CD4-positive, alpha-beta T cell treated with Interleukin-1 beta for 1 hour (primary cell): ENCODE measurements at places on chromosomes 13 and 19.

- DNase-seq, result no peak
Observed at GRCh38 chr13:93293710-93294109, 67.1 kb downstream of the GPC6 start.

DNA sequence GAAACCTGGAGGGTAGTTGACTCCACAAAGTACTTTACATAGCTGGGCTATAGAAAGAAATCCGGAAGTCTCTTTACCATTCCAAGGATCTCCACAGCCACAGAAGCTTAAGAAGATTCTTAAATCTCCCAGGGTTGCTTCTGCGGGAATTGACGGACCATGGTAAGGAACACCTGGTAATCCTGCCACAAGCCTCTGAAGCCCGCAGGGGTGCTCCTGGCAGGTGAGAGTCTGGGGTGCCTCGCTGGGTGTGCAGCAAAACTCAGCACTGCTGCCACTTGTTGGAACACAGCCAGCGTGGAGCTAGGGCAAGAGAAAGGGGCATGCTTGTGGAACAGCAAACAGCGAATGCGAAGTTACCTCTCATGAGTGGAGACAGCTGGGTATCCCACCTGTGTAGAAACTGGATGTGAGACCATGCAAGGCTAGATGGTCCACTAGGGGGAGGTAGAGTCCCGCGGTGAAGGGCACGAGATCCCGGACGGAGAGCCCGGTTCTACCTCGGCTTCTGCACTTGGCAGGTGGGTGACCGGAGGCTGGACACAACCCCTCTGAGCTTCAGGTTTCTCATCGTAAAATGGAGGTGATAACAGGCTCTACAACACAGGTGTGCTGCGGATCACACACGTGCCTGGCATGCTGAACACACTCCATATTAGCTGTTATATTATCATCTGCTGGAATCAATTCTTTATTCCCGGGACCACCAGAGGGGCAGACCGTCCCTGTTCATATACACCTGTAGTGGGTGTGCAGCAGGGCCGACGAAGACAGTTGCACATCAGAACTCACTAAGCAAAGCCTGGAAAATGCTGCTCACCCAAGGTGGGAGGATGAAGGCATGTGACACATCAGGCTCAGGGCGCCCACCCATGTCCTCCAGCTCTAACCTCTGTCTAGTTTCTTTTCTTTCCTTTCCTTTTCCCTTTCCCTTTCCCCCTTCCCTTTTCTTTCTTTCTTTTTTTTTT, 24.1 kb upstream of the UBAC2 start:
- peak; percentile 77 for DNase-seq

DNA sequence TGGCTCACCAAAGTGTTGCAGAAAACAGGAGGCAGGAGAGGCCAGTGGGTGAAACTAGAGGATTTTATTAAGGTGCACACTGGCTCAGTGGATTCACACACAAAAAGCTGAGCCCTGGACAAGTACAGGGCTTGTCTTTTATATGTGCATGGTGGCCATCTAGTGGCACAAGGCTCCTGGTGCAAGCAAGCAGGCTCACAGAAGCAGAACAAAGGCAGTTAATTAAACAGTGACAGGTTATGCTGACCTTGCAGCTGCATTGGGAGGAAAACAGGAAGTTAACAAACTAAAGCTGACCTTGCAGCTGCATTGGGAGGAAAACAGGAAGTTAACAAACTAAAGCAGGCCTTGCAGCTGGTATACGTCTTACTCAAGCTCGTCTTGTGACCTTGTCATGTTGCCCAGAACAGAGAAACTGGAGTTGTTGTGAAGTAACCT, 65.3 kb upstream of the ZNF681 start:
- DNase-seq, result peak; percentile 6

- no peak for DNase-seq
Observed at GRCh38 chr13:39481491-39481890, 121.5 kb downstream of the LHFPL6 start.

DNA sequence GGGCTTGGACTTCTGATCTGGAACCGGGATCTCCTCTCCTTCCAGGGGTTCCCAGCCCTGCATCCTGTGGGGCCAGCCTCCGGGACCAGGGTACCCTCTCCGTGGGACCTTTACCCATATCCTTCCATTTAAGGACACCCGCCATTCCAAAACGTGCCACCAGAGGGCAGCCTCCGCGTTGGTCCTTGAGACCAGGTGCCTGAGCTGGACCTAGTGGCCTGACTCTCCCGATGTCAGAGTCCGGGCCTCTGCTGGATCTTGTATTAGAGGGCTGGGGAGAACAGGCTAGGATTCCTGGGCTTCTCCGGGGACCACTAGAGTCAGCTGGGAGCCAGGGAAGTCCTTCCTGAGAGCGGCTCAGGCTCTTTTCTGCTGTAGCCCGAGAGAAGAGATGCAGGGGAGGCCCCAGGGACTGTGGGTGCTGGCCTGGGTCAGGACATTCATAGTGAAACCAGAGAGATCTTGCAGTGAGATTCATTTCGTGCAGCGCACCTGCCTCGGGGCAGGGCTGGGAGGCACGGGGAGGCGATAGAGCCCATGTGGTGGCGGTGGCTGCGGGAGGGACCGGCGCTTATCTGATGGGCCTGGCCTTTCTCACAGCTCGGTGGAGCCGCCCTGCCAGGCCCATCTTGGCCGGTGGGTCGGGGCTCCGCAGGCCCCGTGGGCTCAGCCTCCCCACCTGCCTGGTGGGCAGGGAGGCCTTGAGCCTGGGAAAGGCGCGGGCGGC, 9.8 kb upstream of the SLC7A10 start:
- DNase-seq, result peak; percentile 78

GRCh38 chr19:3931041-3931440, 1.8 kb upstream of the NMRK2 start:
- DNase-seq, result no peak

DNA sequence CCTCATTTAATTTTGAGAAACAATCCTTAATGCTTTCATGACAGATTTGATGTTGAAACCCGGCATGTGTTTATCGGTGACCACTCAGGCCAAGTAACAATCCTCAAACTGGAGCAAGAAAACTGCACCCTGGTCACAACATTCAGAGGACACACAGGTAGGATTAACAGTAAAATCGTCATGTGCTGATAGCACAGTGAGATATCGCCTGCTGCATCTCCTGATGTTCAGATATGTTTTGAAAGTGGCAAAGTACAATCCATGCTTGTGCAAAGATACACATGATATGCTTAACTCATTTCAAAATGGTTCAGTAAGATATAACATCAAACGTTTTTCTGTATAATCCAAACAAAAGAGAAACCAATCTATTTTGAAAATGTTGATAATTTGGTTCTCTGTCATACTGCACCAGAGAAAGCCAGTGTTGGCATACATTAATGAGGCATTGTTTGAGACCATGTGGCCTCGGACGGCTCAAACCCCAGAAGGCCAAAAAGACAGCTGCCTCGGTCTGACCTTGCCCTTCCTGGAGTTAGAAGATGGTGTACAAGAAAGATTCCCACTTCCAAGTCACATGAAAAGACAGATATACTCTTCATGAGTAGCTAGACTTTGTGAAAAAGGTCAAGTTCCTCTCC, 76.2 kb downstream of the DHRS12 start:
- DNase-seq, result no peak

- no peak for DNase-seq
Observed at GRCh38 chr13:85666356-85666755, 132.9 kb downstream of the SLITRK6 start.
